ENCODE measurements at places on chromosomes 1 and 21.

- no peak overlapping the region for H3K4me3 ChIP-seq
- no peak for DNase-seq
- no peak overlapping the region for H3K27ac ChIP-seq
- no peaks in the 10 kb centered on the region for H3K36me3 ChIP-seq
- H3K4me1 ChIP-seq, result peaks cover 31% of the 10 kb centered on the region
Measured at GRCh38 chr1:211737115-211738035, 62.0 kb upstream of the NEK2 start.

DNA sequence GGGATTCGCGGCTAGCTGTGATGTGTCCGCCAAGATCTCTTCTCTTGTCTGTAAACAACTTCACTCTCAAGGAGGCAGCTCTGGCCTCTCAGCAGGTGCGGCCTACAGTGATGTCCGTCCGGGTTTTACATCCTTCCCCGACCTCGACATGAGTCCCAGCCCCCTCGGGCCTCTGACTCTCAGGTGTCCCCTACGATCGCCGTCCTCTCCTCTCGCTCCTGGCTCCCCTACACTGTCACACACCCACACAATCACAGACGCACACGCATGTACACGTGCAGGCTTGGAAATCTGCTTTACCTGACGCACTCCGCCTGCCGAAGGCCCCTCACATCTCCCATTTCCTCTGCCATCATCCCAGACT is 797 bp upstream of the RSPH1 start:
- H3K4me1 ChIP-seq, result peaks cover 7% of the 10 kb centered on the region
- no peaks in the 10 kb centered on the region for H3K27me3 ChIP-seq
- peak overlapping the region; percentile 79 for H3K4me3 ChIP-seq
- H3K27ac ChIP-seq, result peak overlapping the region; percentile 93

- H3K4me3 ChIP-seq, result no peak overlapping the region
- peaks cover 8% of the 10 kb centered on the region for H3K27me3 ChIP-seq
- no peak for DNase-seq
Measured at GRCh38 chr21:43323244-43324005, 103.5 kb downstream of the SIK1 start.

GRCh38 chr1:2451741-2452140 is 24.3 kb upstream of the PLCH2 start:
- no peaks in the 10 kb centered on the region for H3K4me1 ChIP-seq
- no peak for DNase-seq
- H3K27me3 ChIP-seq, result no peaks in the 10 kb centered on the region
- H3K4me3 ChIP-seq, result no peak overlapping the region
- no peaks in the 10 kb centered on the region for H3K36me3 ChIP-seq

Measured in esophagus squamous epithelium (tissue), 5 donors.